ENCODE measurements at places on chromosomes 13 and 19.

DNA sequence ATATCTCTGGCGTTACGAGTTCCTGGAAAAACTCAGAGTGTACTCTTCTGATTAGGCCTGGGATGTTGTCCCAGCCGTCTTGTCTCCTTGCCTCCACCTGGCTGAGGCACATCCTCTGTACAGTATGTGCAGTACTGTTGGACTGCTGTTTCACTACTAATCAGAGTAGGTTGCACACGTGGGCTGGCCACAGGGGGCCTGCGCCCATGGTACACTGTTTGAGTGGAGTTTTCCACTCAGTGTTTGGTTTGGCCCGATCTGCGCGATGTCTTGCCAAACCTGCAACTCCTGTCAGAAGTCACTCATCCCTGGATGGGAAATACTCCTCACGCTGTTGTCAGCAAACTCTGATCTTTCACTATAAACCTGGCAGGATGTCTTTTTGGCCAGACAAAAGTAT lies 189.6 kb upstream of the CSNK1A1L start:
- no peak for DNase-seq

GRCh38 chr13:97849305-97849704 lies 104.2 kb upstream of the IPO5 start:
- DNase-seq = no peak

DNA sequence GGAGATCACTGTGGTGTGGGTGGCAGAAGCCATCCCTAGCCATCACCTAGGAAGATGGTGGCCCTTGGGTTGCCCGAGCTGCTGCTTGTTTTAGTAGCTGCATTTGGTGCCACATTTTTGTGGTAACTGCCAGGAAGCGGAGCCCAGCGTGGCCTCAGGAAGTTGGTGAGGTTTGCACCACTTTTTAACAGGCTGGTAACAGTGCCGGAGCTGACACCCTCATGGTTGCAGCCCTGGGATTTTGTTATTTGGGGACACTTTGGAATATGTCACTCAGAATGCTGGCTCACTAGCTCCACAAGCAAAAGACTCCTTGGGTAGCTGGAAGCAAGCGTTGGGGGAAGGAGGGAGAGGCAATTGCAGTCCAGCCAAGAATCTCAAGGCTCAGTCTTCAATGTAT lies 22.1 kb downstream of the ACTN4 start:
- no peak for DNase-seq

DNA sequence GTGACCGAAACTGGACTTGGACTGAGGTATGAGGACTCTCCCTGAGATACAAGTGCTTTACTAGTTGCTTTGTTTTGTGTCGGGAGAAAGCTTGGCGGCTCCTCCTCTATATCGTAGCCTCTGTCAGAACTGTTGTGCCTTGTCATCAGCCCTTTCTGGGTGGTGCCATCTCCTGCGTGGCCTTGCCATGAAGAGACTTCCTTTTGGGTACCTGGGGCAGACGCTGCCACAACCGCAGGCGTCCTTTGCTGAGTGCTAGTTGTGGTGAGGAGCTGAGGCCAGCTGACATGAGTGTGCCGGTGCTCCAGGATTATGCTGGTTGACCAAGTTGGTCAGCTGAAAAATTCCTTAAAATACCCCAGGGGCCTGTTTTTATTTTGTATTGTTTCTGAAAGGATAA lies 124.5 kb downstream of the AKAP11 start:
- DNase-seq = no peak

DNA sequence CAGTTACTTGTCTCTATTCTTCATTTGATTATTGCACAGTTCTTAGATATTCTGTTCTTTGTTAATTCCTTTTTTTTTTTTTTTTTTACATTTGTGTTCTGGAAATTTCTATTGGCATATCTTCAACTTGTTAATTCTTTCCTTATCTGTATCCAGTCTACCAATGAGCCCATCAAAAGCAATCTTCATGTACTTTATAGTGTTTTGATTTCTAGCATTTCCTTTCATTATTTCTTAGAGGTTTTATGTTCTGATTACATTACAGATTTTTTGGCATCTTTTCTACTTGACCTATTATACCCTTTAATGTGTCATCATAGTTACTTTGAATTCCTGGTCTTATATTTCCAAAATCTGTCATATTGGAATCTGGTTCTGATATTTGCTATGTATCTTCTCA lies 2194.8 kb downstream of the PCDH9 start:
- no peak for DNase-seq

DNA sequence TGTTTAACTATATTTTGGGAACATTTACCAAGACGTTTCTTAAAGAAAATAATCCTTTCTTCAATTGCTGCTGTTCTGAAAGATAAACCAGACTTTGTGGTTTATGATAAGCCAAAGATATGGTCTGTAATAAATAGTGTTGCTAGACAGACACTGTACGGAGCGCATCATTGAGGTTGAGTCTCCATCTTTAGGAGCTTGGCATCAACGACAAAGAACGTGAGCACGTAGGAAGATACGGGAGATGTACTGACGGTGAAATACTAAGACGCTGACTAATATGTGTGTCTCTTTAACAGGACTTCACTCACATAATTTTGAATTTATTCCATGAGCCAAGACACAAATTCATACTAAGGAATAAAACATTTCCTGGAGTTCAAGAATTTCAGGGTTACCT lies 16.2 kb downstream of the TEX29 start:
- DNase-seq = no peak

- DNase-seq = no peak
These were observed 94.8 kb downstream of the TEX29 start for GRCh38 chr13:111415246-111415645.

GRCh38 chr13:30905932-30906383 lies at the start of gene MEDAG:
Gene MEDAG (plus strand): TSS chr13:30906271. CDS start chr13:30906516, 245 bp downstream.
- no peak for DNase-seq
